KG1 (cell line): ENCODE measurements at places on chromosomes 5 and 9.

DNA sequence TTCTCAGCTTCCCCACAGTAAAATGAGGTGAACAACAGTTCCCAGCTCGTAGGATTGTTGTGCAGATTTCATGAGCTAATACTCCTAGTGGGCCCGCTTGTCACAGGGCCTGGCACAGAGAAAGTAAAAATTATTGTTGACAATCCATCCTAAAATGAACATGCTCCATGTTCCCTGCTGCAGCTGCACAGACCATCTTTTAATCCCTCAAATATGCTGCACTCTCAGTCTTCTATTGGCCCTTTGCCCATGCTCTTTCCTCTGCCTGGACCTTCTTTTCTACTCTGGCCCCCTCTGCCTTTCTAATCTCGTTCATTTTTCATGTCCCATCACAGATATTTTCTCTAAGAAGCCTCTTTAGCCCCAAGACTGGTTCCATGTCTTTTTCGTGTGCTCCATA is 117.7 kb upstream of the NR3C1 start:
- DNase-seq: no peak

DNA sequence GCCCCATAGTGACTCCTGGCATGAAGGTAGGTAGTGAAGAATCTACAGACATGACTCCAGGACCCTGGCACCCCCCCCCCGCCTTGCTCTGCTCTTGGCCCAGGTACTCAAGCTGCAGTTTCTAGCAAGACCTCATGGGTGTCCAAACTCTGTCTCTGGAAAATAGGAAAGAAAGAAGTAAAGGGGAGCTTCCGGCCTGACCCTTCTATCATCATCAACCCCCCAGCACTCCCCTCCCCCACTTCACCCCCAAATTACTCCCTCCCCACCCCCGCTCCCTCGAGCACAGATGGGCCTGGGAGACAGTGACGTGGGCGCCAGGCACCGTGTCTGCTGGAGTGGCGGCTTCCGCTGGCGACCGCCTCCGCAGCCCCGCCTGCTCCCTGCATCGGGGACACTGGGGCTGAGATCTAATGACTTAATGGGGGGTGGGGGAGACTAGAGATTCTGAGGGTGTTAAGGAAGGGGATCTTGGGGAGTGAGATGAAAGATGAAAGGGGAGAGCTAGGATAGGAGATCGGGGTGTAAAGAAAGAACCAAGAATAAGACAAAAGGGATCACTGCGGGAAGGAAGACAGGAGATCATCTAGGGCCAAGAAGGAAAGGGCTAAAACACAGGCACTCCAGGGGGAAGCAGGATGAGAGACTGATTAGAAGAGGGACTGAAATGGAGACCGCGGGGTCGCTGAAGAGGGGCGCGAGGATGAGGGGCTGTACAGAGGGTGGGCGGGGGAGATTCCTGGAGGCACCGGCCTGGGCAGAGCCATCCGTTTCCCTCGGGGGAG is 1.1 kb upstream of the DNAJB5 start:
- DNase-seq: no peak

DNA sequence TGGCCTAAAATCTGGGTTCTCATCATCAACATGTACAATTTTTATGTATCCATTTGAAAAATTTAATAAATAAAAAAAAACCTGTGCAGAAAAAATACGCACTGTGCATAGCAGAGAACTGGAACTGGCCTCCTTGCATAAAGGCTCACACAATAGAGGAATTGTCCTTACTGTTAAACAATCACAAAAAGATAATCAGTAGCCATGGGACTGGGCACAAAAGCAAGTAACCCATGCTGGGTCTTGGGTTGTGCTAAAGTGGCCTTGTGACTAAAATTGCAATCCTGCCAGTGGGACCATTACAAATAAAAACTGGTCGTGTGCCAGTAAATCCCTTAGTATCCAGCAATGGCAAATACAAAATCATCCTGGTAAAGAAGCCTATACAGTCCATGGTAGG is 1646.6 kb downstream of the MAT2B start:
- DNase-seq: no peak

GRCh38 chr5:35129921-35130485 is 82.3 kb upstream of the AGXT2 start:
- DNase-seq: no peak

GRCh38 chr9:98944057-98944733 is 488 bp downstream of the COL15A1 start:
- DNase-seq: no peak

DNA sequence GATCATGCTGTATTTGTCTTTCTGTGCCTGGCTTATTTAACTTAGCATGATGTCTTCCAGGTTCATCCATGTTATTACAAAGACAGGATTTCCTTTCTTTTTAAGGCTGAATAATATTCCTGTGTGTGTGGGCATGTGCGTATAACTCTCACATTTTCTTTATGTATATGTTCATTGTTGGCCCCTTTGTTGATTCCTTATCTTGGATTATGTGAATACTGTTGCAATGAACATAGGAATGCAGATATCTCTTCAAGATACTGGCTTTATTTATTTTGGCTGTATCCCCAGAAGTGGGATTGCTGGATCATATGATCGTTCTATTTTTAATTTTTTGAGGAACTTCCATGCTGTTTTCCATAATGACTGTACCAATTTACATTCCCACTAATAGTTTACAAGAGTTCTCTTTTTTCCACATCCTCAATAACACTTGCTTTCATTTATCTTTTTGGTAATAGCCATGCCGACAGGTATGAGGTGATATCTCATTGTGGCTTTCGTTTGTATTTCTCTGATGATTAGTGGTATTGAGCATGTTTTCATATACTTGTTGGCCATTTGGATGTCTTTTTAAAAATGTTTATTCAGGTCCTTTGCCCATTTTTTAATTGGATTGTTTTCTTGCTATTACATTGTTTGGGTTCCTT is 38.0 kb downstream of the CREBRF start:
- no peak for DNase-seq

DNA sequence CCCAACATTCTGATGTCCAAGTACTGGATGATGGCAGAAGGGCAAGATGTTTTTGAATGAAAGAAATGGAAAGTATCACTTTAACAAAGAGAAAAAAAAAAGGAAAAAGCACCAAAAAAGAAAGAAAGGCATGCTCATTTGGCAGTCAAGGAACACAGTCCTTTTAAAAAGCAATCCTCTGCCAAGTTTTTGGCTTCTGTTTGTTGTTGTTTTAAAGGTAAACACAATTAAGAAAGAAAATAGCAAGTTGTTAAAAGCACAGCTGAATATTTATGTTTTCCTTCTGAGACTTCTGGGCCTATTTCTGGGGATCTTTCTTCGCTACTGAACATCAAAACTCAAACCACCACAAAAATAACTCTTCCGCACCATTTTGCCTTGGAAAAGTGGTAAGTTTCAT is 162.1 kb downstream of the TRPM3 start:
- DNase-seq: no peak

- DNase-seq: no peak
Measured at GRCh38 chr5:173864126-173865050, 23.8 kb upstream of the CPEB4 start.

DNA sequence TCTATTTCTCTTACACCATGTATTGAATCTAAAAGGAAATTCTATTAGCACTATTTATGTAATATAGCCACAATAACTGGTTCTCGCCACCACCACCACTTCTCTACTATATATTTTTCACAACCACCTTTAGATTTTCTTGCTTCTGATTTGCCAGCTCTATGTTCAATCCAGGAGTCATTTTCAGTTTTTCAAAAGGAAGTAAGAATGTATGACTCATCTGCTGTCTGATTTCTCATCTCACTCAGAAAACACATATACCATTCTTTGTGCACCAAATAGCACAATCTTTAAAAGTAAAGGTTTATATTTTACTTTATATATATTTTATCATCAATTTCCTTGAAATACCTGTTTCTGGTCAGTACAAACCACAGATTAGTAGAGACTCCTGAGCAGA is 1127.5 kb downstream of the TAF11L14 start:
- DNase-seq: no peak

GRCh38 chr5:174311121-174311520 is 265.6 kb downstream of the NSG2 start:
- DNase-seq: no peak

DNA sequence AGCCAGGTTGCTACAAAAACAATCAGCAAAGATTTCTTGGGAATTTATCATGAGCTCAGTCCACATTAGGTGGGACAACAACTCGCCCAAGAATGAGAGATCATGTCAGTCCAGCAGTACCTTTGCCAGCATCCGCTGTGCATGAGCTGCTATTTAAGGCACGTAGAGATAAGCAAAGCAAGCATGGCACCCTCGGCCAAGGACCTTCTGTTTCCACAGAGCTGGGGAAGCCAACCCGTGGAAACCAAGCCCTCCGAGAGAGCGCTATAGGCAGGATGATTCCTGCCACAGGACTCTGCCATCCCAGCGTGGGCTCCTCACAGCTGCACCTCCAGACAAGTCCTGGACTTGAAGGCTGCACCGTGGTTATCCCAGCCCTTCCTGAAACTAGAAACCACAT is 189.5 kb upstream of the PPP1R26 start:
- DNase-seq: no peak

GRCh38 chr5:57219386-57219785 is 45.5 kb downstream of the GPBP1 start:
- no peak for DNase-seq

- DNase-seq: no peak
Measured at GRCh38 chr5:103435136-103435889, 127.3 kb downstream of the NUDT12 start.

DNA sequence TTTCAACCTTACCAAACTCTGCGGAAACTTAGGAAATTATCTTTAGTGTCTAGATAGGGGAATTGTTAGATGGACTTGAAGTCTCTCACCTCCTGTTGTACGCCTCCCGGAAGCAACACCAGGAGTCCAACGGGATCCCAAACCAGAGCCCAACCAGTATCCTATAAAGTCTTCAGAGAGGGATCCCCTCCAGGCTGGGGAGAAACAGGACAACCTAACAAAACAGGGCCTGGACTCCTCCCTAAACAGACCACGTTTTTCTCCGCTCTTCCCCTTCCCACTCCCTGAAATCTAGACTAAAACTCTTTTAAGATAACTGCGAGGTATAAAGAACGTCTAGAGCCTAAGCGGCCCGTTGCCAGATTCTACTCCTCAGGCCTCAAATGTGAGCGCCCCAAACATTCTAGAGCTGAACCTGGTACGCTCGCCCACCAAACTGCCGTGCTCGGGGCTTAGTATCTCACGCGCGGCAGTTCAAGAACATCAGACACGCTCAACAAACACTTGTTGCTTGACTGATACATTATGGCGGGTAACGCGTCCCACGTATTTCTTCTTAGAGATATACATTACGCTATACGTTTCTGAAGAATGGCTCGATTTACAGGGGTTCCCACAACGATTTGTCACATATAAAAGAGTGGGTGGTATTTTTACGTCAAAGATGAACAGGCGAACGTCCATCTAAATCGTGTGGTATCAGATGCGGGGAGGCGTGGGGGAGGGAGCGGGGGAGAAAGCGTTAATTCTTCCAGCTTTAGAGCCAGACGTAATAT is 663 bp upstream of the SMIM27 start:
- DNase-seq: no peak

GRCh38 chr5:143806579-143806978 is 5.4 kb upstream of the HMHB1 start:
- no peak for DNase-seq

DNA sequence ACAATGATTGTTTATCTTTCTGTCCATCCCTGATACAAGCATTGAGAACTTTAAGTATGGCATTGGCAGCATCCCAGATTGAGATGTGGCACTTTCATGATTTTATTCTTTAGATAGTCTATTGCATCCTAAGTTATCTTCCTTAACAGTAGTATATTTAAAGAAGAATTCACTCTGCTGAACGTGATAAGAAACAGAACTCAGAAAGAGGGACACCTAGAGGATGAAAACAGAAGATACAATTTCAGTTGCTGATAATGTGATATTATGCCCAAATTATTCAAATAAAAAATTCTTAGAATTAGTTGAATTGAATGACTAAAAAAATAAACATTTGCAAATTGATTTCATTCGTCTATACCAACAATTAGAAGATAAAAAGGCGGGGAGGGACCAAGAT is 218.1 kb upstream of the DMRTA1 start:
- no peak for DNase-seq

- no peak for DNase-seq
Measured at GRCh38 chr5:51618234-51618633, 235.0 kb downstream of the ISL1 start.

DNA sequence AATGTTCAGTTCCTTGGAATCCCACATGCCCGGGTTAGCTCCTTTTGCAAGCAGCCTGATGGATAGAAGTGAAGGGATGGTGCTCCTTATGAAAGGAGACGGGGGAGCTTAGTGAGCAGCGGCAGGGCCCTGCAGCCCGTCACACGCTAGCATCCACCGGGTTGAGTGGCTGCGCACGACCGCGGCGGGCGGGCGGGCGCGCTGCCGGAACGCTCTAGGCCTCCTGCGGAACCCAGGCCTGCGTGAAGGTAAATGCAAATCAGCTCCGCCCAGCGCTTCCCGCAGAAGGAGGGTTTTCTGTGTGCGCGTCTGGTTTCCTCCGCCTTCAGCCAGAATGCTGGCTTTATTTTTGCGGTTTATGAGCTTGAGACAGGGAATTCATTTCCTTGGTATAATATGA is 19.8 kb downstream of the IL12B start:
- no peak for DNase-seq

DNA sequence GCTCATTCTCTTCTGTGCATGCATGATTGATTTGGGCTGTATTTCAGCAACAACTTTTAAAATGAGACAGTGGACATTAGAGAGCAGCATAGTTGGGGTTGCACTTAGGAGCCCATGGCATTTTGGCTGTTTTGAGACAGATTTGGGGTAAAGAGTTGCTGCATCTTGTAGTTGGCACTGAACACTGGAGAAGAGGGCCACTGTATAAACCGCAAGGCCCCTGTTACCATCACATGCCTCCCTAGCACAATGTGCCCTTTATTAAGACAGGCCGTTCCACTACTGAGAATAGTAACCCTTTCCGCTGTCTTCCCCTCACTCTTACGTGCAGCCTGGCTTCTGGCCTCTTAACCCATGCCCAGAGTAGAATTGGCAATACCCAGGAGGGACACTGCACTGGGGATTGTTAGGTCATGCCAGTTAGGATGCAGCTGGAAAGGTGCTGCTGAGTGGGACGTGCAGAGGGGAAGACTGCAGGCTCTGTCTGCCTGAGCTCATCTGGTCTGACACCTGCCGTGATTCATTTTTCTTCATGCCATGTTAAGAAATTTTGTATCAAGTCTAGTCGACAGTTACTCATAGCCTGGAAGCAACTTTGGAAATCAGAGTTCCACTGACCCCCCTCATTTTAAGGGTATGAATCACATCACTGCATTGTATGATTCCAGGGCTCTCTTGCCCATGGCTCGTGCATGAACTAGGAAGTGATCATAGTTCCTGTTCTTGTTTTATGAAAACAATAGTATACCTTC is 146.9 kb upstream of the DMRT1 start:
- no peak for DNase-seq
